Activated CD4-positive, CD25-positive, alpha-beta regulatory T cell (primary cell): ENCODE measurements at places on chromosomes 2 and 18.

GRCh38 chr2:11414372-11415124, 51.4 kb downstream of the E2F6 start:
- DNase-seq = no peak

DNA sequence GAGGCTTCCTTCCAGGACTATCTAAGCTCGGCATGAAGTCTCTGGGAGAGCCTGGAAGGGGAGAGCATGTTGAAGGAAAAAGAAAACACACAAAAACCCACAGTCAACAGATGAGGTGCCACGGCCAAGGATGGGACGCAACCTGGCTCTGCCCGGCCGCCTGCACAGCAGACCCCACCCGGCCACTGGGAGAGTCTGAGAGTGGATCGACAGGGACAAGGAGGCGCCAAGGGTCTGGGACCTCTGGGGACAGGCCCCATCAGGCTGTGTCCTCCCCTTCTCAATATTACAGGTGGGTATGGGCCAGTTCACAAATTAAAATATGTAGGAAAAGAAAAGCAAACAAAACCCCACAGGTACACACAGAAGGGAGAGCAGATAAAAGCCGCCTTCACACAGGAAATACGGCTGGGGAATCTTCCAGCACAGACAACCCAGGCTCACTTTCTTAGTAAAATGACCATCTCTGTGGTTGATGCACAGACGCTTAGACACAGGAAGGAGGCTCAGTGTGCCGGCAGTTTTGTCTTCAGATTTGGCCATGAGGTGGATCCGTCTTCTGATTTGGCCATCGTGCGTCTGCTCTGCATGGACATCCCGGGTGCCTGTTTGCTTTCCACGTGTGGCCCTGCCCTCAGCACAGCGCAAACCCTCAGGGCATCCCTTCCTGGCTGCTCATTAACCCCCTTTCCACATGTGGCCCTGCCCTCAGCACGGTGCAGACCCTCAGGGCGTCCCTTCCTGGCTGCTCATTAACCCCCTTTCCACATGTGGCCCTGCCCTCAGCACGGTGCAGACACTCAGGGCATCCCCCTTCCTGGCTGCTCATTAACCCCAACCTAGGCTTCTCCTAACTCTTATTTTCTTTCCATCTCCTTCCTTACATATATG, 138.4 kb downstream of the EIPR1 start:
- no peak for DNase-seq

DNA sequence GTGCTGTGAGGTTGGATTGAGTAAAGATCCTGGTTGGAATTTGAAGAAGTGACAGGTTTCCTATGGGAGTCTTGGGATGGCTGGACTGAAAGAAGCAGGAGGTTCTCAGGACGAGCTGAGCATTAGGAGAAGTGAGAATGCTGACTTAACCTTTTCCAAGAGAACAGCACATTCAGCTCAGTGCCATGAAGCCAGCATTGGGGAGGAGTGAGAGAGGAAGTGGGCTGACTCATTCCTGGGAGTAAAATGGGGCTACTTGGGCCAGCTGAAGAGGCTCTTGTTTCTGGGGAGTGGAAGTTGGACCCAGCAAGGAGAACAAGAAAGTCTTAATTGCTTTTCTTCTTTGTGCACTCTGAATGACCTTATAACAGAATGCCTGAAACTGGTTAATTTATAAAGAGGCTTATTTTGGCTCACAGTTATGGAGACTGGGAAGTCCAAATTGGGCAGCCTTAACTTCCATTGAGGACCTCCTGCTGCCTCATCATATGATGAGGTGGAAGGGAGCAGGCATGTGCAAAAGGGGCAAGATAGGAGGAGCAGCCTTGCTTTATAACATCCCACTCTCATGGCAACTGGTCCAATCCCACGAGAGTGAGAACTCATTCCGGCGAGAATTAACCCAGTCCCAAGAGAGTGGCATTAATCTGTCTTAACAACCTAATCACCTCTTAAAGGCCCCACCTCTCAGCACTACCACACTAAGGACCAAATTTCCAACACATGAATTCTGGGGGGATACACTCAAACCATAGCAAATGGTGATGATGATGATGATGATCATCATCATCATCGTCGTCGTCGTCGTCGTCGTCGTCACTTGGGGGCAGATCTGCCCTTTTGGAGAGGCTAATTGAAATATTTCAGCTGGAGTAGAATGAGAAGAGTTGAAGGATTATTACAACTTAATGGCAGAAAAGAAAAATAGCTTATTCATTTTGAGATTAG, 26.1 kb downstream of the DGUOK start:
- no peak for DNase-seq

DNA sequence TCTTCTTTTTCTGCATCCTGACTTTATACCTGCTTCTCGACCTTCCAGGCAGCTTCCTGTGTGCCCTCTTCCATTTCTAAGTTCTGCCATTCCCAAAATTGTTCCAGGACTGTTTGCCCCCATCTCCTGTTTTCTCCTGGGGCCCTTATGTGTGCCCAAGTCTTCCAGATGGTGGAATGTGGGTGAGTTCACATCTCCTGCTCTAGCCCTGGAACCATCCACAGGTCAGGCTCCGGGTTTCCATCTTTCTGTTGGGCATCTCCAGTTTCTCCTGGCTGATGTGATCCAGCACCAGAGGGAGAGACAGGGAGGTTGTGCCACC, 25.8 kb downstream of the TOGARAM2 start:
- DNase-seq = no peak

DNA sequence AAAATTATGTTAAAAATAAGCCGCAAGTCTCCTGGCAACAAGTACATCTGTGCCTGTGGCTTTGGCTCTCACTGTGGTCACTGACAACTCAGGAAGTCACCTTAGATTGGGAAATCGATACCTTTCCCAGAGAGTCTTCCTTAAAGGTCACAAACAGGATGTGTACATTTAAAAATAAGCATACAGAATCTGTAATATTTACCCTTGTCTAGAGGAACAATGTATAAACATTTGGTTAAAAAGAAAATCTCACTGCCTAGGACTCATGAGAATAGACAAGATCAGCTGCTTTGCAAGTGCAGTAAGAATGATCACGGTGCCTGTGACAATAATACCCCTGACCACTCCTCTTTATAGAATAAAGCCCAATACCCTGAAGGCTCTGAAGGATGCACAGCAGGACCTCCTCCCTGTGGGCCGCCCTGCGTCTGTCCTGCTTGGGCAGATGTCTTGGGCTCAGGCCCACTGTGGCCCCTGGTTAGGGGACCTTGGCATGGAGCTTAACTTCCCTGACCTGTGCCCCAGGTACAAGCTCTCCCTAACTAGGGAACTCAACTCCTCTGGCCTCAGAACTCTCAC, 98.0 kb upstream of the MGAT4A start:
- DNase-seq = no peak

- DNase-seq = no peak
Measured at GRCh38 chr2:235047171-235048160, 95.6 kb downstream of the SH3BP4 start.

DNA sequence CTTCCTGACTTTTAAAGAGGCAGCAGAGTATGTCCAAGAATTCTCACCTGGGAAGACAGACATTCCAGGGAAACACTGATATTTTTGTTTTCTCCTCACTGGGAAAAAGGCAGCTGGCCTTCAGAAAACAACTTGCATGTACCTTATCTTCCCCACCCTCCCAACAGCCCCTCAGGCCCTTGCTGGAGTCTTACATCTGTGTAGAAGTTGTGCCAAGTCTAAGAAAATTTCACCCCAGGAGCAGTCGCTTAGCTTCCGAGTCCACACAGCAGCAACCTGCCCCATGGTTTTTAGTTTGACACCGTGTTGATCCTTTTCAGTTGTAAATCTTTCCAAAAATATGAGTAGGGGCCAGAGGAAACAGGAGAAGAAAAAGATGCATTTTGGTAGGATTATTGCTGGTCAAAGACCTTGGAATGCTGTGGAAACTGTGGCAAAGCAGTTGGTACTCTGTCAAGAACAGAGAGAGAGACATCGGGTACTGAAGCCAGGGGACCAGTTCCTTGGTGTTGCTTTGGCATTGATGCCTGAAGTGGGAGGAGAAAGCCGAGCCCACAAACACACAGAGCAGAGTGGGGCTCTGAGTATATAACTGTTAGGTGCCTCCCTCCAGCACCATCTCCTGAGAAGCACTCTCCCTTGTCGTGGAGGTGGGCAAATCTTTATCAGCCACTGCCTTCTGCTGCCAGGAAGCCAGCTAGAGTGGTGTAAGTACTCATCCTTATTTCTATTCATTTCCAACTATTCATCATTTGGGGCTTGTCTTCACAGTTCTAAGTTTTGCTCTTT, at the start of gene SLC14A1:
Gene SLC14A1, plus strand, starts transcription at position 615 of the 789 bp plus-strand sequence. CDS start 6,140 bp downstream, outside the sequence.
- no peak for DNase-seq

- DNase-seq = no peak
Measured at GRCh38 chr2:217970206-217970605, 32.6 kb downstream of the TNS1 start.

GRCh38 chr18:33914399-33914798, 310.3 kb downstream of the NOL4 start:
- no peak for DNase-seq

DNA sequence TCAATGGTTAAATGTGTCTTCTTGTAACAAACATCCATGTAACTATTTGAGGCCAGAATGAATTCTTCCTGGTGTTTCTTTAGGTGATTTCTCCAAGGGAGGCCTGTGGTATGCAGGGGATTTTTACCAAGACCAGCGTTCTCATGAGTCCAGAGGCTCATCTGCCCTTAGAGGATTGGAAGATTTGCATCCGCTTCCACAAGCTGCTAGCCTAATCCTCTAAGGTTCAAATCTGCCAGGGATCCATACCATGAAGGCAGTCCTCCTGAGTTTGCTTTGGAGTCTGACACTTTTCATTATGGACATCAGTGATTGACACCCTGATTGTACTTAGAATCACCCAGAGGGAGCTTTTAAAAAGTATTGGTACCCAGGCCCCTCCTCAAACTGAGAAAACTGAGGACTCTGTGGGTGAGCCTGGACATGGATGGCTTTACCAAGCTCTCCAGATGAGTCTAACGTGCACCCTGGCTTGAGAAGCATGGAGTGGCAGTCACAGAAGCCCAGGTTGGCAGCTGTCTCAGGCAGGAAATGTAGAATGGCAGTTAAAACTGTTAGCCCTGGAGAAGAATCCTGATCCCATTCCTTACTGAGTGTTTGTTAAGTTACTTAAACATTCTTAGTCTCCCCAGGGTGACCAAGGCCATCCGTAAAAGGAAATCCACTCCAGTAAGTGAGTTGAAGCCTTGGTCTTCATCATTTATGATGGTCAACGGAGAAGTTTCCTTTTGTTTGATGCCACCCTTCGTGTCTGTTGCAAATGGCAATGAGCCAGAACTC, 95.3 kb upstream of the RMDN2 start:
- DNase-seq = no peak

- DNase-seq = no peak
Measured at GRCh38 chr18:61844726-61845125, 48.1 kb downstream of the RNF152 start.

DNA sequence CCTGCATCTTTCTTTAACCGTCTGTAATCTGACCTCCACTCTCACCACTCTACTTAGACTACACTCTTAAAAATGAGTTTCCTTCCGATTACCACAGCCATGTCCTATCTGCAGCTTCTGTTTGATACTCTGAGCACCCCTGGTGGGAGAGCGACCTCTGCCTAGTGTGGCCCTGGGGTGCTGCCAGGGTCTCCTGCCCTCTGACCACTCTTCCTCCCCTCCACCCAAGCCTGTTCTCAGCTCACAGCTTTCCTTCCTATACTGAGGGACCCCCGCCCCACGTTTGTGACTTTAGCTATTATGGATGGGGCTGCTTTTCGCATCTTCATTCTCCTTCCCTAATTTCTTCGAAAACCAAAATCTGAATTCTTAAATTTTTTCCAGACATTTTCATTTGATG, 132.7 kb downstream of the KCTD1 start:
- no peak for DNase-seq

- no peak for DNase-seq
Measured at GRCh38 chr2:118738106-118738505, 109.3 kb downstream of the EN1 start.

- DNase-seq = no peak
Measured at GRCh38 chr2:152566728-152567069, 150.6 kb downstream of the PRPF40A start.

DNA sequence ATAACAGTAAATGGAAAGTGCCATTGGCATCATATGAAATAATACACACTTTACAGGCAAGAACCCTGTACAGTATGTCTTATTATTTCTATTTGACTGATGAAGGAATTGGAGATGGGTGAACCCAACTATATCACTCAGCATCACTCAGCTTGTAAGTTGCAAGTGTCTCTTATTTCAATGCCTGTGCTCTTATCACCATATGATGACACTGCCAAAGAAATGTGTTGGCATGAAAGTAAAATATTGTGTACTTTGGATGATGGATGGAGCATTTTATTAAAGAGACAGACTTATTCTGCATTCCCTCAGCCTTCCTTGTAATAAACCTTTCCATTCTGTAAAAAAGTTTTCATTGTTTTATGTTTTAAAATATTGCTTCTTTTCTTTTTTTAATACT, 927.5 kb upstream of the VRK2 start:
- no peak for DNase-seq

GRCh38 chr2:192775459-192776262, 580.9 kb upstream of the TMEFF2 start:
- no peak for DNase-seq

- DNase-seq = no peak
Measured at GRCh38 chr18:66638856-66639629, 35.2 kb upstream of the CDH19 start.

DNA sequence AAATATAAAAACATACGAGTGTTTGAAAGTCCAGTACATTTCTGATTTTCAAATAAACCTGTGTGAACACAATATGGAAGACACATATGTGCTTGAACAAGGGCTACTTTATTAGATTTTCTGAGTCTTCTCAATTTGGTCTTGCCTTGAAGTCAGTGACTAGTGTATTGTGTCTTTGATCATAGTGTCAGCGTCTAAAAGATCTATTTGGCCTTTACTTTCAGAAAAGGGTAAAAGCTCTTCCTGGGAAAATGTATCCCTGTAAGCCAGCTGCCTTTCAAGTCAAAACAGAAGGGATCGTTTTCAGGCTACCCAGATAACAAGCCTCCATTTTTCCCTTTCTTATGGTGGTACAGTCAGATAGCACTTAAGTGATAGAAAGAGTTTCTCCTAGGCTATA, 471.9 kb downstream of the CMPK2 start:
- no peak for DNase-seq

GRCh38 chr2:43609290-43609918, 13.6 kb upstream of the THADA start:
- no peak for DNase-seq

DNA sequence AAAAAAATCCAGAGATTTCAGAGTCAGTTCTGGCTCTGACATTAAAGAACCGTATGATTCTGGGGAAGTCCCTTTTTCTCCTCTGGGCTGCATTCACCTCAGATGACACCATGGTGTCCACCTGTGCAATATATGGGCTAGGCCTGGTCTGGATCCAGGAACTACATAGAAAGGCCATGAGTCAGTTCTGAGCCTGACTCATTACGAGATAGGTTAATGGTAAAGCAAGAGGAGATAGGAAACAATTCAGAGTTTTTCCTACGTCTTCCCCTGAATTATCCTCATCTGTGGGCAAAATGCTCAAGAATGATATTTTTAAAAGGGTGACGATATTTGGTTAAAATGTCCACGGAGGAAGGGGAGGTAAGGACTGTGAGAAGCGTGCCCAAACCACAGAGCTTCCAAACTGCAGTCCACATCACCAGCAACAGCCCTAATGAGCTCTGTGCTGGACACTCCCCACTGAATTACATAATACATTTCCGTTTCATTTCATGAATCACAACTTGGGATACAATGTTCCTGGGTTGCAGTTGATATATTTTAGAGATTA, 180.1 kb upstream of the OSR1 start:
- DNase-seq = no peak
